Stimulated activated CD4-positive, alpha-beta T cell treated with anti-CD3 and anti-CD28 coated beads, Interleukin-15, amount 100 ng/mL, for 24 hours (primary cell): ENCODE measurements at places on chromosomes 7 and 10.
A peak's percentile ranks its signal among the peaks of the same experiment; 100 is the strongest.

DNA sequence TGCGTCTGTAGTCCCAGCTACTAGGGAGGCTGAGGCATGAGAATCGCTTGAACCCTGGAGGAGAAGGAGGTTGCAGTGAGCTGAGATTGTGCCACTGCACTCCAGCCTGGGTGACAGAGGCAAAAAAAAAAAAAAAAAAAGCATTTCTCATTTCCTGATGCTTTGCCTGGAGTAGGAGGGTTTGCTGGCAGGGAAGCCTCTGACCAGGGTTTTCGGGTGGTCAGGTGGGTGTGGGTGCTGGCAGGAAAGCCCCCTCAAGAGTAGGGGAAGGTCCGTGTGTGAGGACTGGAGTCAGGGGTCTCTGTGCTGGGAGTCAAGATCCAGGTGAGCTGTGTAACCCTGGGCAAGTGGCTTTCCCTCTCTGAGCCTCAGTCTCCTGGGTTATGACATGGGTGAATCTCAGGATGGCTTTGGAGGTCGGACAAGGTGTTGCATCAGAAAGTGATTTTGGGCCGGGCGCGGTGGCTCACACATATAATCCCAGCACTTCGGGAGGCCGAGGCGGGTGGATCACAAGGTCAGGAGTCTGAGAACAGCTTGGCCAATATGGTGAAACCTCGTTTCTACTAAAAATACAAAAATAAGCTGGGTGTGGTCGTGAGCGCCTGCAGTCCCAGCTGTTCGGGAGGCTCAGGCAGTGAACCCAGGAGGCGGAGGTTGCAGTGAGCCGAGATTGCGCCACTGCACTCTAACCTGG, 3.2 kb downstream of the AMZ1 start:
- DNase-seq = no peak

DNA sequence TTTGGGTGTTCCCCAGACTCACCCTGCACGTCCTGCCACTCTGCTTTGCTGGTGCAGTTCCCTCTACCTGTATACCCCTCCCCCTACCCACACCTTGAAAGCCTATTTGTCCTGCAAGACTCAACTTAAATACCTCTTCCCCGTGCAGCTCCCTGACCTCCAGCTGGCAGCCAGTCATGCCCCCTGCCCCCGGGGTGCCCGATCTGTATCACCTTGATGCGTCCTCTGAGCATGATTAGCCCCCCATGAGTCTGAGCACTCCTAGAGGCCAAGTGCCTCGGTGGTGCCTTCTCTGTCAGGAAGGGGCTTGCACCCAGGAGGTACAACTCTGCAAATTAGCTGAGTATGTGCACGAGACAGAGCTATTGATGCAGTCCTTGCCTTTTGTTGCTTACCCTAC, 95.1 kb downstream of the RGS10 start:
- DNase-seq = no peak

- DNase-seq = no peak
These were observed 7.7 kb downstream of the VWA2 start for GRCh38 chr10:114246679-114247305.

DNA sequence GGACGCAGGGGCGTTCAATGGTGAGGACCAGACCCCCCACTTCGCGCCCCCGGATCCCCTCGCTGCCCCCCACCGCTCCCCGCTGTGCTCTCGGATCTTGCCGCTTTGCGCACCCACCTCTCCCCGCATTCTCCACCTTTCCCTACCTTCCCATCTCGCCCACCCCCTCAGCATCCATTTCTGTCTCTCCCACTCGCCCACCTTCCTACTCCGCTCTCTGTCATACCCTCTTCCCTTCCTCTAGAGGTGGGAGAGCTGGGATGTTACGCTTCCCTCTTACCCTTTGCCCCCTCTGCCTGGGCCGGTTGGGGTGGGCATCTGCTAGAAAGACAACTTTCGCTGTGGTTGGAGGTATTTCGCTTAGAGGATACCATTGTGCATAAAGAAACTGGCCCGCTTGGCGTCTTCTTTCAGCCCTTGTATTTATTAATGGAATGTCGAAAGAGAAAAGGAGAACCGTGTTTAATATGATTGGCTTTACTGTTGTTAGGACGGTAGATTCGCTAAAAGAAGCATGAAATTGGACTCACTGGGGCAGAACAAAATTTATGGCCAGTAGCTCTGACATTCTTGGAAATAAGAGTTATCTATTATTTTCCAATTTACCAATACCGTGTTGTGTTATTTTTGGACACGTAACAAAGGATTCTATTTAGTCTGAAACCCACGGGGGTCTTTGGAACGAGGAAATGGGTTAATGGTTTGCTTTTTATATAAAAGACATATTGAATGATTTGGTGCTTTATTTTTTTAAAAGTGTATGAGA, 873 bp downstream of the PRKAR2B start:
- DNase-seq = peak; percentile 2

DNA sequence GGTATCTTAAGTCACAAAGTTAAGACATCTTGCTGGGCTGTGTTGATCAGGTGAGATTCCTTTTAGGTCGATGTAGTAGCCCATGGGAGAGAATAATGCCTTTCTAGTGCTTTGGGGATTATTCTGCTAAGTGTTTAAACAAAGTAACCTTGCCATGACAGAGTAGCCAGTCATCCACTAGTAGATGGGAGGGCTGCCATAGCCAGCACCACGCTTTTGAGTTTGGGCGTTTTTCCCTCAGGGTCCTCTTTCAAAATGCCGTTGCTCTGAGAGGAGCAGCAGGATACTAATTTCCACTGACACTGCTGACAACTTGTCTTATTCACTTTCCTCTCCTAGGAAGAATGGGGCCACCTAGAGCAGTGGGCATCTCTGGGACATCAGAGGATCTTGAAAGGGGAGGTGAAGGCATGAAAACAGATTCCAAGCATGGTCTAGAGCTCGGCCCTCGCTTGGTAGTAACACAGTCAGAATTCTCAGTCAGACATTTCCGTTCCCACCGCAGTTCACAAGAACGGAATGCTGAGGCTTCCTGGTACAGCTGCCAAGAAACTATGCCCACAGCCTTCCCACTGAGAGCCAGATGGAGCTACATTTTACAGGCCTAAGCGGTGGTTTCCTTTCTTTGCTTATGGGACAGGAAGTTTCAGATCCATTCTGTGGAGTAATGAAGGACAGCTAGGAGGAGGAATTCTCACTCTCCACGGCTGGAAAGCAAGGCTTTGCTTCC, 15.3 kb upstream of the RSU1 start:
- no peak for DNase-seq

DNA sequence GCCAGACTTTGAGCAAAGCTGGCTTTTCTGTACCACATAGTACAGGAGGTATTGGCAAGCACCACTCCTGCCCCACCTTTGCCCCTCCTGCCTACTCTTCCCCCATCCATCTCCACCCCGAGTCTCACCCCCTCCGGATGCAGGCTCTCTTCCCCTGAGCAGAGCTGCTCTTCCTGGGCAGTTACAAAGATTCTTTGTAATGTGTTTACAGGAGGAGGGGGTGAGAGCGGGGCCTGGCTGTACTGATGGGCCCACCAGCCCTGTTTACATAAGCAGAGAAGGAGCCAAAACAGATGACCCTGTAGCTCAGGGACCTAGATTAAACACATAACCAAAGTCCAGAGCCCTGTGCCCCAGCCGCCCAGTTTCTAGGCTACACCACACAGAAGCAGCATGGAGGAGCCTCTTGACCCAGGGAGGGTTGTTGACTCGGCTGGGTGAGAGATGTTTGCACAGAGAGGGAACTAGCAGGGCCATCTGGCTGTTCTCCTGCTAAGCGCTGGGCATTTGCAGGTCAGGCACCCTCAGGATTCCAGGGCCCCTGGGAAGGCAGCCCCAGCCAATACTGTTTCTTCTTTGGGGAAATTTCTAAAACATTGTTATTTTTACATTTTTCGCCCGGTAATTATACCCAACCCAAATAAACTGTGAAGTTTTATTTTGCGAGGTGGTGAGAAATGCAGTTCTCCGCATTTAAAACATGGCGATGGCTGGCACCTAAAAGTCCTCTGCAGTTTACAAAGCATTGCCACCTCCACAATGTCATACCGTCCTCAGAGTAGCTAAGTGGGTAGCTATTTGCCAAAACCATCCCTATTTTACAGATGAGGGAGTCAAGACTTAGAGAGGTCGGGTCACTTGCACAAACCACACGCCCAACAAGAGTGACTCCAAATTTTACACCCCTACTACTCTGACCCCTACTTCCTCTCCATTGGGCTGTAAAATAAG, 11.4 kb upstream of the ZKSCAN1 start:
- DNase-seq = no peak

GRCh38 chr7:16299853-16300252, 121.5 kb downstream of the CRPPA start:
- no peak for DNase-seq
